ENCODE measurements at places on chromosomes 1 and 21. TPM values are rescaled to one million over a fixed set of nuclear protein-coding genes. Genes with fewer than 3 reads are reported as not detected.
A peak's percentile ranks its signal among the peaks of the same experiment; 100 is the strongest.

- DNase-seq, result peak; percentile 72
Observed at GRCh38 chr1:11654137-11654938, at the start of the genes FBXO2 and FBXO44. Gene FBXO2 (minus strand): TSS chr1:11654429. CDS start chr1:11654340, 89 bp downstream. Gene FBXO44 (plus strand): TSS chr1:11654877. CDS start chr1:11655836, 959 bp downstream.

GRCh38 chr1:229716704-229717103 is 90.7 kb downstream of the URB2 start:
- no peak for DNase-seq

DNA sequence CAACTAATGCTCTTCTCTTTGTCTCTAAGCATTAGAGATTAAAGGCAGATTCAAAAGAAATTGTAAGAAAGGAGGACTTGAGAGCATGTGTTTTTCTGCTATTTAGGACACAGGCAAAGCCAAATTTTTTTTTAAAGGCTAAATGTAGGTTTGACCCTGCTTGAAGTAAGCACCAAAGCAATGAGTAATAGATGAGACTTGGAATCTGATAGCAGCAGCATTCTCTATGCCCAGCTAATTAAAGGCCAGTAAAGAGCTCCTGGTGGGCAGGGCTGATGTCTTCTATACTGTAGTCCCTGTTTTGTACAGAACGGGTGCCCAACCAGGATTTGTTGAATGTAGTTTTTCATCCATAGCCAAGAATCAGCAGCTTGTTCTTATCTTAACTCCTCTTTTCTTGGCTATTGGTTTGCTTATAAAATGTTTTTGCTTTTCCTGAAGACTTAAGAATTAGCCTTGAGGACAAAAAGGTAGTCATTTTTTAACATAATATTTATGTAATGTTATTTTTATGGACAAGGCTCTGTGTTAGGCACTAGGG is 179.6 kb downstream of the LMO4 start:
- DNase-seq, result no peak

- peak; percentile 52 for DNase-seq
Observed at GRCh38 chr1:156797212-156797871, 19.3 kb downstream of the SH2D2A start.

GRCh38 chr1:26059906-26060305 is 7.5 kb downstream of the TRIM63 start:
- no peak for DNase-seq

DNA sequence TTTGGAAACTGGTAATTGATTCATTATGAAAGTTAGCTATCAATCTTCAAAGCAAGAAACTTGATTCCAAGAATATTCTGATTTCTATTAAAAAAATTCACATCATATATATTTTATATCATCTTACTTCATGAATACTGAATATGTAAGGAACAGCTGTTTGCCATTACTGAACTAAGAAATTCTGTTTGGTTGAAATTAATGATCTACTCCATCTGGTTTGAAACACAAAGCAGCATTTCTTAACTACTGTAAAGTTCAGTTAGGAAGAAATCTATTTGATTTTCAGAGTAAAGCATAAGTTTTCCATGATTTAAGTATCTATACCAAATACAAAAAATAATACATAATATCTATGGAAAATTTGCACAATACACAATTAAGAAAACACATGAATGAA is 66.0 kb upstream of the SCYL3 start:
- DNase-seq, result no peak

DNA sequence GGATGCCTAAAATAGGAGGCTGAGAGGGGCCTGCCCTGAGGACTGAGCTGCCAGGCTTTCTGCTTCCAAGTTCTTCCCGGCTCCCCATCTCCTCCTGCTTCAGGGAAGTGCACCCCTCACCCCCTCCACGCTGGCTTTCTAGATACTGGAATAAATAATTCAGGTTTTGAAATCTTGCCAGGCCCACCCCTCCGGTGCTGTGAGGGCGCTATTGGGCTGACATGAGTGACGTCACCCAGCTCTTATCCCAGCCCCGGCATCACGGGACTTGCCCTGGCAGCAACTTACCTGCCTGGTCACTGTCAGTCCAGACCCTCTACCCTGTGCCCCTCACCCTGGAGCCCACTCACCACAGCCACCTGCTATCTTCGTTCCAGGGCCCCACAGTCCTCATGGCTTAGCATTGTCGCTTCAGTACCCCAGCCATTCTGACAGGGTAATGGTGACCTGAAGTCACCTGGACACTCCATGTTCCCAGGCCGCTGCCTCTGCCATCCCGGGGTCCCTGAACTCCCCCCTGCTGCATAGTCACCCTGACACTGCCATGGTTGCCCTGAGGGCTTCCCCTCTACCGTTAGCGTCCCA is 819 bp upstream of the GPR3 start:
- no peak for DNase-seq

FALEC gene
- total RNA-seq, result not detected

KIF14 gene
- 8.8 TPM for total RNA-seq
